ENCODE measurements at places on chromosomes 13 and 19.

DNA sequence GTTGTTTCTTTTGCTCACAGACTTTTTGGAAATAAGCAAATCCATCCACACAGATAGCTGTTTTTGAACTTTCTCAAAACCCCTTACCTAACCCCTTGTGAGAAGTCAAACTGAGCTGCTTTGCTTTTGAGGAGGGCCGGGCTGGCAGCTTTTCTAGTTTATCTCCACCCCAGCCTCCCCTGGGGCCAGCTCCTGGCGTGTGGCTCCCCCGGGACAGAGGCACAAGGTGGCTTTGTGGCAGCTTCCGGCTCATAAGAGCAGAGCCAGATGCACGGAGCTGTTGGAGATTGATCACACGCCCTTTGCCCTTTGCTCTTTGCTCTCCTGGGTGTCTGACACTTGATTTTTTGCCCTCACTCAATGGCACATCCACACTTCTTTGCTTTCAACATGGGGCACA lies 24.9 kb upstream of the RNF113B start:
- DNase-seq = no peak

- no peak for DNase-seq
These were observed 25.9 kb upstream of the NAPA start for GRCh38 chr19:47540748-47541147.

DNA sequence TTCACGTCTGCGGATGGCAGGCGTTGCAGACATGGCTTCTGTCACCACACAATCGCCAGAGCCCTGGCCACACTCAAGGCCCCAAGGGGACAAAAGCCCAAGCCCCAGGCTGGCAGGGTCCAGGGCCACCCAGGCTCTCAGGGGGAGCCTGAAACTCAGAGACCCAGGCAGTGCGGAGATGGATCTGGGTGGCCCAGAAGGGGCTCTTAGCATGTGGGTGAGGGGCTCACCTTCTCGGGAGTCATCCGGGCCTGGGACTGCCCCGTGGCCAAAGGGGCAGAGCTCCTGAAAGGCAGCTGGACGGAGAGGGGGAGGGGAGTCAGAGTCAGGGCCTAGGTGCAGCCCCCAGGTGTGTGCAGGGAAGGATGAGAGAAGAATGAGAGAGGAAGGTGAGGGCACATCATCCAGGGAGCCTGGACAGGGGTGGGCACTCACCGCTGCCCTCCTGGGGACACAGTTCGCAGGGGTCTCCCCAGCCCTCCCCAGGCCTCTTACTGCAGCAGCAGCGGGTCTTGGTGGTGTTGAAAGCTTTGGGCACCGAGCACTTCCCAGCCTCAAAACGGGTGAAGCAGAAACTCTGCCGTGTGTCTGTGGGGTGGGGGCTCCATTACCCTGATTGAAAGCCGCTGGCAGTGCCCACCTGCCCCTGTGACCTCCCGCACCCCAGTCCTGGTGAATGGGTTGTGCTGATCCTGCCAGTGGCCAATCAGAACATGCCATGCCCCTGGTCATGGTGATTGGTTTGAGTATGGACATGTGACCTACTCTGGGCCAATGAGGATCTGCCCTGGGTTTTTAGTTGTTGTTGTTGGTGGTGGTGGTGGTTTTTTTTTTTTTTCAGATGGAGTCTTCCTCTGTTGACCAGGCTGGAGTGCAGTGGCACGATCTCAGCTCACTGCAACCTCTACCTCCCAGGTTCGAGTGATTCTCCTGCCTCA lies 37.4 kb downstream of the CCL25 start:
- no peak for DNase-seq

- DNase-seq = no peak
These were observed 81.0 kb downstream of the GPC6 start for GRCh38 chr13:93307651-93308050.

DNA sequence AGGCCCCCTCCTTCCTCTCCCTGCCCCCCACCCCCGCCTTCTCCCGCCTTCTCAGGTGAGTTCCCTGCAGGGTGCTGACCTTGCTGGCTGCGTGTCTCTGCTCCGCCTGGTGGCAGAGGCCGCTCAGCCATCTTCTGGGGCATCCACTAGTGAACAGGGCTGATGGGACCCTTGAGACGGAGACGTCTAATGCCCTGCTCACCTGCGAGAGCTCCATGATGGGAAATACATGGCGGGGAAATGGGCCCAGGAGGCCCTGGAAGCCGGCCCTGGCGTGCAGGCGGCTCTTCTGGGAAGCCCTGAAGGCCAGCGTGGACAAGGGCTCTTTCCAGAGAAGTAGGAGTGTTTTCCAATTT lies 15.2 kb upstream of the F7 start:
- DNase-seq = no peak

- no peak for DNase-seq
These were observed 60.9 kb upstream of the ZNF527 start for GRCh38 chr19:37309834-37310575.

GRCh38 chr19:41426952-41427646 lies at the start of gene B3GNT8:
Gene B3GNT8, minus strand, starts transcription at chr19:41427374. Its CDS starts 596 bp downstream, at chr19:41426778.
- DNase-seq = no peak

GRCh38 chr19:33988601-33989000 lies 183.7 kb upstream of the LSM14A start:
- no peak for DNase-seq

DNA sequence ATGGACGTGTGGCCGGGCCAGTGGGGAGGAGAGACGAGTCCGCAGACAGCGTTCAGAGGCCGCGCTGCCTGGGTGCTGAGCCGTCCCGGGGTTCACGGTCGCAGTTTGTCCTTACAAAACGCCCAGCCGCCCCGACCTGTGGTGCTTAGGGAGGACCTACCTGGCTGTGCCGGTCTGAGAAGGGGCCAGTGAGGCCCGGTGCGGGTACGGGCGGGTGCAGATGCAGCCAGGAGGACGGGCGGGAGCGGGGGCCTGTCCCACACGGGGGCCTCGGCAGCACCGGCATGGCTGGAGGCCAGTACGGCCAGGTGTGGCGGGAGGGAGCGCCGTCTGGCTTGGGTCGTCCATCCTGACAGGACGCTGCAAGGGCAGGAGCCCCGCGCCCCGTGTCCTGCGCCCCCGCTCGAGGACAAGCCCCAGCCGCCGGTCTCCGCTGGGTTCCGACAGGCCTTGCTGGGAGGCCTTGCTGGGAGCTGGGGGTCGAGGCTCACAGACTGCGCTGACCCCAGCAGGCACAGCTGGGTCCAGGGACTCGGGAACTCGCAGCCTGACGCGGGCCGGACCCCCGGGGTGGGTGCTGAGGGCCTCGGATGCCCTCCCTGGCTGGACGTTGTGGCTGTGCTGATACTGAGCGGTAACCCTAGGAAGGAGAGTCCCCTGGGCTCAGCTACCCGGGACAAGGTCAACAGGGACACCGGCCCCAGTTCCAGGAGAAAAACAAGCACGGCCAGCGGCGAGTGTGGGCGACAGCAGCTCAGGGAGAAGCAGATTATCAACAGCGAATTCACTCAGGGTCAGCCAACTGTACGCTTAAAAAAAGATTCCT lies 5.3 kb upstream of the PROZ start:
- peak; percentile 49 for DNase-seq
